ENCODE measurements at places on chromosomes 2 and 18.
A peak's percentile ranks its signal among the peaks of the same experiment; 100 is the strongest.

- DNase-seq: no peak
These were observed 461.0 kb upstream of the HNRNPA3 start for GRCh38 chr2:176751314-176752227.

GRCh38 chr2:170052151-170052550 lies 125.8 kb upstream of the MYO3B start:
- DNase-seq: no peak

DNA sequence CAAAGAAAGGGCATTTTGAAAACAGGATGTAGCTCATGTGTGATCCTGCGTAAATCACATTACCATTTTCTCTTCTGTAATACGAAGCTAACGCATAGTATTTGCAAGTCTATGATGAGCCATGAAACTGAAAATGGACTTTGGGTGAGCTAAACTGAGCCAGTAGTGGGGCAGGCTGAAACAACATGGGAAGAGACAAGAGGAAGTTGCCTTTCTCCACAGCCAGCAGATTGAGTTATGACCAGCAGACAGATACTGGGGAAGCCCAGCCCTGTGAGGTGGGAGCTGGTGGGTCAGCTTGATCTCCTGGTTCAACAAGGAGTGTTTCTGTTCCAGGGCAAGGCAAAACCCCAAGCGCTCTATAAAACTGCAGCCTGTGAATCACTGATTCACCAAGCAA lies 11.8 kb downstream of the CYRIA start:
- no peak for DNase-seq

DNA sequence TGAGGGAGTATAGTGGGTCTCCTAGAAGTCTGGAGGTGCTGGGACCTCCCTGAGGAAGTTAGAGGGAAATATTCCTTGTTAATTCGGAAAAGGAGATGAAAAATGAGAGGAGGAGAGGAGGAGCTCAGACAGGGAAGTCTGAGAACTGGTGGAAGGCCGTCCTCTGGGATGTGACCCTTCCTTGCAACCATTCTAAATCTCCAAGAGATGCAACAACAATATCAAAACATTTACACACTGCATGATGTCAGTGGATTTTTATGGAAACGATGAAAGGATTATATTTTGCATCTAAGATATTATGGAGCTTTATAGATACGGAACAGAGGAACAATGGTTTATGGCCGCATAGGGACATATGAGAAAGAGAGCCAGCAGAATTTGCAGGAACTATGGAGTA lies 49.8 kb upstream of the COBLL1 start:
- DNase-seq: no peak

- no peak for DNase-seq
These were observed 94.0 kb upstream of the ACVR1C start for GRCh38 chr2:157722580-157723234.

DNA sequence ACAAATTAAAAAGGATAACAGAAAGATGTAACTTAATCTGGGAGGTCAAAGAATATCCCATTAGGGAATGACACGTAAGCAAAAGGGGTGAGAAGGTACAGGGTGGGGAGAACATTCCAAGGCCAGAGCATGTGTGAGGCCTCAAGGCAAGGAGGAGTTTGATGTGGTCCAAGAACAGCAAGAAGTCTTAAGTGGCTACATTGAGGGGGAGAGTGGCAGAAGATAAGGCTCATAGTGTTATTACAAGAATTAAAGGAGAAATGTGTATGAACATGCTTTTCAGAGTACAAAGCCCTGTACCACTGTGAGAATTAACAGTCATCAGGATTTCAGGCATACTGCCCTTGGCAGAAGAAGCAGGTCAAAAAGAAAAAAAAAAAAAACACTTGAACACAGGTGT lies 174.4 kb upstream of the ERBB4 start:
- DNase-seq: no peak

DNA sequence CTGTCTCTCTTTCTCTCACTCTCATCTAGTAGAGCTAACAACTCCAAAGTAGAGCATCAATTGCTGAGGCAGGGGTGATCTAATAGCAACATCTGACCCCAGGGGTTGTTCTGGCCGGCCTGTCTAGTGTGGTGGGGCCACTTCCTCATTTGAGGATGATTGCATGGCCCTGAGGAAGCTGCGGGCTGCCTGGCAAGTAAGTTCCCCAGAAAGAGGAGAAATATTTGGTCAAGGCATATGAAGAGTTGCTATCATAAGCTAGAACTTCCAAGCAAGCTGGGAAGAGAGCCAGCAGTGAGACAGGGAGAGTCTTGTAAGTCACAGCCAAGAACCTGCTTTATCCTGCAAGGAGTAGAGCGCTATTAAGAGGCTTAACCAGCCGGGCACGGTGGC lies 50.8 kb upstream of the TMEM87B start:
- DNase-seq: no peak

DNA sequence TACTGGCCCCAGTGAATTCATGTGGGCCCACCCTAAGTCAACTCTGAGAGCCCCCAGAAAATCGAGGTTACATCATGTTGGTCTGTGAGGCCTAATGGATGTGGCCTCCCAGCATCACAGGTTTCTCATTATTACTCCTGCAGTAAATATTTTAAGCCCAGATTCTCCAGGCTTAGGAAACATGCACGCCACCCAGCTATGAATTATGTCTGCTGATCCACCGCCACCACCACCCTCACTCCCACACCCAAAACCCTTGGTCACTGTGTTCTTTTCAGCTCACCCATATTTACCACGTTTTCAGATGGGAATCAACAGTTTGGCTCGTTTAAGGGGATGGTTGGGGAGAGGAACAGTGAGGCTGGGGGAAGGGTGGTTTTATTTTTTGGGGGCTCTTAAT lies 128.6 kb downstream of the NCK2 start:
- DNase-seq: no peak

DNA sequence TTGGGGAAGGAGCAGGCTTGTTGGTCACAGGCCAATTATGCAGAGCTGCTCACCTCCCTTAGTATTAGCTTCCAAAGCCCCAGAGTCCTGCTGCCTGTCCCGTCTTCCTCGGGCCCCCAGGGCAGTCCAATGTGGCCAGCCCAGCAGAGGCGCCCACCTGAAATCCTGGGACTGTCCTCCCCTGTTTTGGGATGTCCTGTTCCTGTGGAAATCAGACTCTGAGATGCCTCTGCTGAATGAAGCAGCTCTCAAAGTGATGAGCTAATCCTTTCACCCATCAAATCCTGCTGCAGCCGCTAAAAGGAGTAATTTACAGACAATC lies 105.3 kb downstream of the CABLES1 start:
- DNase-seq: no peak

- DNase-seq: no peak
These were observed 816.2 kb downstream of the CBLN2 start for GRCh38 chr18:71727909-71728308.

DNA sequence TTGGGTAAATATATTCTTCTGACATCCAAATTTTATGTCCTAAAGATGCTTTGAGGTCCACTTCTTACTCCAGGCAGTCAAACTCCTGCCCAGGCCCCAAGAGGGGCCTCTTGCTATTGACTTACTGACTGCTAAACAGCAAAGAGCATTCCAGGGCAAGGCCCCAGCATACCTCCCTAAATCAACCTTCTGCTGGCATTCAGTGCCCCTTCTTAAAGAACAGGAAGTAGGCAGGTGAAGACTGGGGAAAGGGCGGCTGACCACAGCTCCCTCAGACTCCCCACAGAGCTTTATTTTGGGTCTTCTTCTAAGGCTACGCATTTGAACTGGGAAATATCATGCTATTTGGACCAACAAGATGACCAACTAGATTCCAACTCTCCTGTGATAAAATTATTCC lies 68.9 kb downstream of the USP40 start:
- no peak for DNase-seq

DNA sequence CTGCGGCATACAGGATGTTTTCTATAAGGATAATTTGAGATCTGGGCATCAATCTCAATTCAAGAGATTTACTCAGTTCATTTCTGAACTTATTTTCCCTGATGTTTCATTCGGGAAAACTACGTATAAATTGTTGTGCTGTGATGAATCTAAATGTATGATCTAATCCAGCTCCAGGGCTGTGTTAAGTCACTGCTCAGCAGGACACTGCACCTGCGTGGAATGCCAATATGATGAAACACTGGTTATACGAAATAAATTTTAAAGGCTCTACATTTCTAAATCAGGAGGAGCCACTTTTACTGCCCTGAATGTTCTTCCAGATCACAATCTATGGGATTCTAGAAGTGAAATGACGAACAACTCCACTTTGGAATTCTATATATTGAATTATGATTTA lies 259.0 kb downstream of the HNMT start:
- DNase-seq: no peak

GRCh38 chr2:158692372-158693103 lies 102.6 kb upstream of the DAPL1 start:
- no peak for DNase-seq

DNA sequence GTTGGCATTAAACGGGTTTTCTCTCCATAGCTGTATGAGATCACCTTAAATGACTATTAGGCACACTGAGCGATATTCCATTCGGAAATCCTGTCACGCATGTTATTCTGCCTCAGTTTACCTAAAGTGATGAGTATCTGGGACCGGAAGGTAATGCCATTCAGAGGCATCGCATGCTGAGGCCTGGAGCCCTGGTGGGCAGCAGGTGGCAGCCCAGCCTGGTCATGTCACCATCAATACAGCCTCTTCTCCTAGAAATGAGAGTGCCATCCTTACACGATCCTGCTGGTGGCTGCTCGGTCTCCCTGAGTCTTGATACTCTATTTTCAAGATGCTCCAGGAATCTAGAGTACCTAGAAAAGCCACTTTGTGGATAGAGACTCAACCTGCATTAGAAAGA lies 119.8 kb downstream of the EIPR1 start:
- DNase-seq: peak; percentile 44

- no peak for DNase-seq
These were observed 735.7 kb upstream of the SLC8A1 start for GRCh38 chr2:41187376-41188122.

- no peak for DNase-seq
These were observed 16.4 kb upstream of the RPRD1A start for GRCh38 chr18:36083729-36084128.

DNA sequence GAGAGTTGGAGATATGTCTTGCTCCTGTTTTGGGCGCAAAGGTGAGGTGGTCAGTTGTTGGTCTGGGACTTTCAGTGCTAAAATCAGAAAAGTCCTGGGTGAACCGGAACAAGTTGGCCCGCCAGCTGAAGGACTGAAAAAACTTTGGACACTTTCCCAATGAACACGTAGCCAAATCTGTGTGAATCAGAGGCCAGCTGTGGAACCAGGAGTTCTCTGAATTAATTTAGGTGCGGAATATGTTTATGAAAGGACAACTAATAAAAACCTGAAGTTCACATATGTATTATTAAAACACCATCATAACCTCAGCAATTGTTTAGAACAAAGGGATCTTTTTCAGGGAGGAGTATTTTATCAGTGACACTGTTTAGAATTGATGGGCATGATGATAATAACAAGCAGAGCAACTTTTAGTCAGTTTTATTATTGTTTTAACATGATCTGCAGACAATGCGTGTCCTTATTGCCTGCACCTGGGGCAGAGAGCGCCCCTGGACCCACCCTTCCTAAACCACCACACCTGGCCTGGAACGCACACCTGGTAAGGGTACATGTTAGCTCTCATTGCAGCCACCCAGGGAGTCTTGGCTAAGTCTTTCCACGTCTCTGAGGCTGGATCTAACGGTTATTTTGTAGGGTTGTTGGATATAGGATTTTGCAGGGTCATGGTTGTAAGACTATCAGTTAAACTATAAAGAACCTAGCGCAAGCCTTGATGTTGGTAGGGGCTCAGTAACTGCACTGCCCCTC lies 9.9 kb upstream of the ODC1 start:
- no peak for DNase-seq

- peak; percentile 31 for DNase-seq
These were observed 945 bp downstream of the HAT1 start for GRCh38 chr2:171923206-171923605.

DNA sequence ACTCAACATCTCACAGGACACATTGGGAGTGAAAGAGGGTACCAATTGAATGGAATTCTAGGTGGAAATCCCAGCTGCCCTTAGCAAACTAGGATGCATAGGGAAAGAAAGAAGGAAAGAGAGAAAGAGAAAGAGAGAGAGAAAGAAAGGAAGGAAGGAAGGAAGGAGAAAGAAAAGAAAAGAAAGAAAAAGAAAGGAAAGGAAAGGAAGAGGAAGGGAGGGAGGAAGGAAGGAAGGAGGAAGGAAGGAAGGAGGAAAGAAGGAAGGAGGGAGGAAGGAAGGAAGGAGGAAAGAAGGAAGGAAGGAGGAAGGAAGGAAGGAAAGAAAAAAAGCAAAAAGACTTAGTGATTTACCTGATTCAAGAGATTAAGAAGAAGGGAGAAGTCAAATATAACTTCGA lies 143.9 kb downstream of the SS18 start:
- DNase-seq: no peak

- DNase-seq: no peak
These were observed 31.1 kb upstream of the FAM237A start for GRCh38 chr2:206611191-206611590.

DNA sequence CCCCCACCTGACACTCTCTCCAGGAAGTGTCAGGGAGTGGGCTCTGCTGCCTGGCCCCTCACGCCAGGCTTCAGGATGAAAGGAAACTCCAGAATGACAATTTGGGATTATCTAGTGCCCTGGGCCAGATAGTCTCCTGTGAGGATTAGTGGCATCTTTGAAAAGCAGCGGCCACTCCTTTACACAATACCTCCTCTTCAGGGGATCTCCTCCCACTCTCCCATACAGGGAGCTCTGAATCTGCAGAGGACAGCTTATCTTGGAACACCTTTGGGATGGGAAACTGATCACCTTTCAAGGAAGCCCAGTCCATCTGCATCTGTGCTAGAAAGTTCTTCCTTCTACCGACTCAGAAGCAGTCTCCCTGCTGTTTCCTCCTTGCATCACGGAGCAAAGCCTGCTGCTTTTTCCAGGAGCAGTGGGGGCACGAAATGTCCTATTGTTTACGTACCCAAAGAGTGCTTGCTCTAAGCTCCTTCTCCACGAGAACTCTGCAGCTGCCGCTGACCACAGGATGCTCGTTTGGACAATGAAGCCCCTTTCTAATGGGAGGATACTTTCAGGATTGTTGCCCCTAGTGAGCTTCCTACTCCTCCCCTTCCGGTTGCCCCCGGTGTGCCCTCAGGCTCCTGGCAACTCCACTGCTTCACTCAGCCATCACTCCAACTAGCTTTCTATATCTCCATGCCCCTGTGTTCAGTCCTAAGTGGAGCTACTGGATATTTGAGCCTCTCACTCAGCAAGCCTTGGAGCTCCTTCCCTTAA lies 31.5 kb downstream of the SIX3 start:
- peak; percentile 8 for DNase-seq

Data from NCI-H526 (cell line).